ENCODE measurements at places on chromosomes 3 and 15.

GRCh38 chr3:169694117-169694516, 30.6 kb upstream of the MECOM start:
- no peak for DNase-seq

- DNase-seq, result no peak
These were observed 264.7 kb upstream of the KCNH8 start for GRCh38 chr3:18883571-18883970.

DNA sequence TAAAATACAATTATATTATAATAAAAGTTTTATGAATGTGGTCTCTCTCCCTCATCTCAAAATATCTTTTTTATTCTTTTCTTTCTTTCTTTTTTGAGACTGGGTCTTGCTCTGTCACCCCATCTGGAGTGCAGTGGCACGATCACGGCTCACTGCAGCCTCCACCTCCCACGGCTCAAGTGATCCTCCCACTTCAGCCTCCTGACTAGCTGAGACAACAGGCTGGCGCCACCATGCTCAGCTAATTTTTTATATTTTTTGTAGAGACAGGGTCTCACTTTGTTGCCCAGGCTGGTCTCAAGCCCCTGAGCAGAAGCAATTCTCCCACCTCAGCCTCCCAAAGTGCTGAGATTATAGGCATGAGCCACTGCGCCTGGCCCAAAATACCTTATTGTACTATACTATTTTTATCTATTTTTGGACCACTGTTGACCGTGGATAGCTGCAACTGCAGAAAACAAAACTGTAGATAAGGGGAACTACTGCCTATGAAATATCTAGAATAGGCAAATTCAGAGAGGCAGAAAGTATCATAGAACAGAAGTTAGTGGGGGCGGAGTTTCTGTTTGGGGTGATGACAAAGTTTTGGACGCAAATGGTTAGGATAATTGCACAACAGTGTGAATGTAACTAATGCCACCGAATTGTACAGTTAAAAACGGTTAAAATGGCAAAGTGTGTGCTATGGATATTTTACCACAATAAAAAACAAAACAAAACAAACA, 66.6 kb downstream of the SLC12A8 start:
- DNase-seq, result no peak

DNA sequence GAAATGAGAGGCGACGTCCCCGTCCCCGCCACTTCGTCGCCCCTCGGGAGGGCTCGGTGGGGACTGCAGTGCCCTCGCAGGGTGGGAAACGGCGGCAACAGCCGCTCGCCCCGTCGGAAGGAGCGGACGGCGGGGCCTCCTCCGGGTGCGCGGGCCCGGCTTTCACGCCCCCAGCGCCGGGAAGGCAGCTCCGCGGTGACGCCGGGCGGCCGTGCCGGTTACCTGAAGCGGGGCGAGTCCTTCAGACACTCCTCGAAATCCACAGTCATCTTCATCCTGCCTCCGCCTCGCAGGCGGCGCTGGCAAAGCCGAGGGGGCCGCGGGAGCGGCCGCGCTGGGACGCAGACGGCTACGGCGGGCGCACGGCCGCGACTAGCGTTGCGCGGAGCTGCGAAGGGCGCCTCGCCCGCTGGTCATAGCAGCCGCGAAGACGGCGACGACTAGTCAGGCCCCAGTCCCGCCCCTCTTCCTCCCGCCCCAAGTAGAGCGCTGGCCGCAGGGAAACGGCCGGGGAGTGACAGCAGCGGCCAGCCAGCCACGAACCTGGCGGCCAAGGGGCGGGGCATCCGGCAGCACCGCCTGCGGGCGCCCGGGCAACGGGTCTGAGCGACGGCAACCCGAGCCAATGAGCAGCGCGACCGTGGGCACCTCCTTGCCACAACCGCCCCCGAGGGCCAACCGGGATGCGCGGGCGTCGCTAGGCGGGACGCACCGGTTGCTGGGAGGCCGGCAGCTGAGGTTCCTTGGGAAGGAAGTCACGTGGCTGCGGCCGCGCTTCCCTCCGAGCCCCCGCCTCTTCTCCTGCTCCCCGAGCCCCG, at the start of gene ACAP2:
Gene ACAP2, minus strand, starts transcription at position 448 of the 818 bp plus-strand sequence. Its CDS starts 173 bp downstream, at position 275.
- peak; percentile 99 for DNase-seq

GRCh38 chr15:48283396-48284145, 47.7 kb upstream of the DUT start:
- DNase-seq, result no peak

DNA sequence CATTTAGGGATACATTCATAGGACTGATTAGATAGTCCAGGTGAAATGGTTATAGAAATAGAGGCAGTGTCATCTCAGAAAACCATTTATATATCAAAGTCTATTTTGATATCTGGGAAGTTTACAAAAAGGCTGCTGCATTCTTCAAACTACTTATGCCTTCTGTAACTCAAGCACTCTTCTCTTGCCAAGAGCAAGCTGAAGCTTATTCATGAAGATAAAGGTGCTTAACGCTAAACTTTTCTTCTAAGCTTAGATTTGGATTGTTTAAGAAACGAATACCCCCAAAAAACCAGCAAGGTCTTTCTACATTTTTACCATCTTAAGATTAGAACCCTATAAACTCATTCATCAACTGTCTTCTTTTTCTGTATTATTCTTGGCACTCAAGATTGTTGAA, 23.3 kb upstream of the USF3 start:
- no peak for DNase-seq

Data from activated T-helper 9 cell treated with anti-CD3 and anti-CD28 coated beads, Interleukin-2, amount 50 U/mL, for 16 hours (primary cell).